ENCODE measurements at places on chromosomes 2 and 18.

GRCh38 chr18:13530879-13531387 is 195.4 kb downstream of the FAM210A start:
- DNase-seq = no peak

DNA sequence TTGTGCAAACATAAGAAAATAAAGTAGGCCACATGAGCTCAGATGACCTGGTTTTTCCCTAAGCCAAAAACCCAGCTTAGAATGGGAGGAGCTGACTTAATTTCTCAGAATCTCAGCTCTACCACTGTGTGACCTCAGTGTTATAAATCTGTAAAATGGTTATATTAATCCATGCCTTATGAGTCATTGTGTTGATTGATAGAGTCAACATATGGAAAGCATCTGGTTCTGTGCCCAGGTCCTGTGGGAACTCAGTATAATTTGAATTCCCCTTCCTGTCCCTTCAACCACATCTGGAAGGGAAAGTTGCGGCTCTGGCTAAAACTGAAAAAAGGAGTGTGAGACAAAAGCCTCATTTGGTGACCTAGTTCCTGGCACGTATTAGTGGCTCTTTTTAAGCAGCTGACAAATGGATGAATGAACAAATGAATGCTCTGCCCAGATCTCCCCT is 25.7 kb downstream of the TMEM177 start:
- no peak for DNase-seq

- DNase-seq = no peak
Observed at GRCh38 chr18:56637176-56637575, 1.2 kb downstream of the TXNL1 start.

GRCh38 chr2:25176541-25177181 is 8.3 kb upstream of the POMC start:
- DNase-seq = no peak

GRCh38 chr2:203824057-203824456 is 43.5 kb upstream of the CTLA4 start:
- DNase-seq = no peak

DNA sequence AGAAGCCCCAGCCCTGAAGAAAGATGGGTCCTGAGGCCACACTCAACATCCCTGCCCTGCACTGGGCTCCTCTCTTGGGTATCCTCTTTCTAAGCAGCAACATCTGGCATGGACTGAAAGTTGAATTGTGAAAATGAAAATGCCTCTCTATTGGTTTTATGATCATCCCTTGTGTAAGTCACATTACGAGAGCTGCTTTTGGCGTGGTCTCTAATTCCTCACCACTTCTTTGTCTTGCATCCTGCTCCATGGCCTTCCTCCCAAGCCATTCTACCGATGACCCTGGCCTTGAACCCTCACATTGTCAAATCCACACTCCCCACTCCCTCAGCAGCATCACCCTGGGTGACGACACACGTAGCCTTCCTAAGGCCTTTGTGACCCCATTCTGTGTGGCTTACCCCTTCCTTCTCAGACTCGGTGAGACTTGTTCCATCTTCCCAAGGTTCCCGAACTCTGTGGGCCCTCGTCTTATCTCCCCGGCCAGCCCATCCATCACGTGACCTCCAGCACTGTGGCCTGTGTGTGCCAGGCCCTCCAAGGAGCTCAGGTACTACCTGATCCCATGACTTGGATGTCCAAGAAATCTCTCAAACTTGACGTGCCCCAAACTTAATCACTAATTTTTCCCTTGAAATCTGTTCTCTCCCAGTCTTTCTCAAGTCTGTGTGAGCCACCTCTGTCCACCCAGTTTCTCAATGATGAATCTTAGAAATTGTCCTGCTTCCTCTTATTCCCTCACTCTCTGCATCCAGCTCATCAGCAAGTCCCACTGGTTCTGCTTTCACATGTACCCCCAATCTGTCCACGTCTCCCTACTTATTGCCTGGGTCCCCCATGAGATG is 194.7 kb upstream of the HS6ST1 start:
- DNase-seq = no peak

GRCh38 chr2:230161184-230161583 is 58.6 kb downstream of the SP110 start:
- no peak for DNase-seq

DNA sequence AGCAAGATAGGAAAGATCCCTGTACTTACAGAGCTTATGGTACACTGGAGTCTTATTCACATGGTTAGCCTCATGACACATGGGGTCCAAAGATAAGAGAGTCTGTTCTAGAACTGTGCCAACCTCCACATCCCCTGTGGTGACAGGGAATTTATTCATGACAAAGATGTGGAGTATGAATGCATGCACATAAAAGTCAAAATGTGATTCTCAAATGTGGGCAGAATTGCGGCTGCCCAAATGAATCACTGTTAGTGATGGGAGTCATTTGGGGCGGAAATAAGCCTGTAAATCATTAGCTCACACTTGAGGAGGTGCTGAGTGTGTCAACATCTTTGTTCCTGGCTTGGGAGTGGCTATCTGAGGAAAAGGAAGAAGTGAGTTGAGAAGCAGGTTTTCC is 560.6 kb downstream of the SLC4A3 start:
- no peak for DNase-seq

DNA sequence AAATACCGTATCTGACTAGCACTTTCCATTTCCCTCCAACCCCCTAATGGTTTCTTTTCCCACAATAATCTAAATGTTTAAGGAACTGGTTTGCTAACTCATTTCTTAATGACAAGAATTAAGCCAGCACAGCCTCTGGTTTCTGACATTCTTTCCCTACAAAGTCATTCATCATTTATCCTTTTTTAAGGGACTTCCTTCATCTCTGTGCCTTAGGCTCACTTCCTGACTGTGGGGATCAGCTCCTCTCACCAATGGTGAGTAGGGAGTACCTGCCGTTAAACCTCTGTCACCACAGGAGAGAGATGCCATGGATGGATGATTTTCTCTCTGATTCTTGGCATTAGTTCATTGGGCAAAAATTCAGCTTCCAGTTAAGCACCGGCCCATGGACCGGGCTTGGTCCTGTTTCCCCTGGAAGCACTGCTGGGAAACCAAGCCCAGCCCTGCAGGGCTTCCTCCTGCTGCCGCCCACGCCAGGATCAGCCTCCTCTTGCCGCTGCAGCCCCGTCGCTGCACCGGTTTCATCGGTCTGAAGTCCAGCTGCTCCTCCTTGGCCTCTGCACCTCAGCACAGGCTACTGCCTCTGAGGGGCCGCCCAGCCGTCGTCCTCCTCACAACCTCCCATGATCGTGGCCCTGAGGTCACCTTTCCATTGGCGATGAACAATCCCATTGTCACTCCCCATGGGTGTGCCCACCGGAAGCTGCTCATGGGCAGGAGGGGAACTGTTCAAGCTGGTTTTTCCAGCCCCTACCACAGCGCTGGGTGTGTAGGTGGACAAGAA is 64.0 kb upstream of the ZNF516 start:
- no peak for DNase-seq

GRCh38 chr18:48222118-48222517 is 187.1 kb downstream of the ZBTB7C start:
- no peak for DNase-seq

DNA sequence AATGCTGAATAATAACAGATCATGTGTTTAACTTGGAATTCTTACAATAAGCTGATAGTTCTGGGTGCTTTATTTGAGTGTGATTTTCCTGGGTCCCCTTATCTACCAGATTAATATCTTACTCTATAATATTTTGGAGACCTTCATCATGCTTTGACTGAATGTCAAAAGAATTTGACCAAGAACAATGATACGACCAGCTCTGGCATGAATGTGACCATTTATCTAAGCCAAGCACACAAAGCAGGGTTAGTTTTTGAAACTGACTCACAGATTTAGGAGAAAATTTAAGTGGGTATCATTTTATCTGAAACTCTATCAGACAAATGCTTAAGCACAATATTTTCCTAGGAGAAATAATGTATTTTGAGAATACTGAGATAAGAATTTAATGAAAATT is 677.0 kb downstream of the NYAP2 start:
- DNase-seq = no peak

- no peak for DNase-seq
Observed at GRCh38 chr2:204453730-204454167, 91.5 kb upstream of the PARD3B start.

DNA sequence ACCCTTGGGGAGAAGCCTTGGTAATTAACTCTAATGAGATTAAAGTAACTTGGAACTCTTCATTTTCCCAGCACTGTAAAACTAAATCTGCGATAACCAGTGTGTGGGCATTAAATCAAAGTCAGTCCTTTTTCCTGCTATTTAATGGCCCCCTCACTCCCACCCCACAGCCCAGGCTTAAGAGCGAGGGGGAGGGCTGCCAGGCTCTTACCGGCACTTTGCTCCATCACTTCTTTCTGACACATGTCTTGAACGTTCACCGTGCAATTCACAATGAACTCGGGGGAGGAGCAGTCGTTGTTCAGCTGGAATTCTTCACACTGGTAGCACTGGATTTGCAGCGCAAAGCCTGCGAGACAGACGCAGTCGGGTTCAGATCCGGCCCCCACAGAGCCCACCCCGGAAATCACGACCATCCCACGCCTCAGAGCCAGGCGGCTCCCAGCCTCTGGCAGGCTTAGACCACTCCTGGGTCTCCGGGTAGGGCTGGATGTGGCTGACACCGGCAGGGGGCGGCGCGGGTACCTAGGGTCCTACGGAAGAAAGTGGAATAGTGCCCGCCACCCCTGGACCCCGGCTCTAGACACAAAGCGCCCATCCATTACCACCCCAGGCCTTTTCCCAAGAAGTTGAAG is 1.7 kb downstream of the LYPD1 start:
- no peak for DNase-seq

DNA sequence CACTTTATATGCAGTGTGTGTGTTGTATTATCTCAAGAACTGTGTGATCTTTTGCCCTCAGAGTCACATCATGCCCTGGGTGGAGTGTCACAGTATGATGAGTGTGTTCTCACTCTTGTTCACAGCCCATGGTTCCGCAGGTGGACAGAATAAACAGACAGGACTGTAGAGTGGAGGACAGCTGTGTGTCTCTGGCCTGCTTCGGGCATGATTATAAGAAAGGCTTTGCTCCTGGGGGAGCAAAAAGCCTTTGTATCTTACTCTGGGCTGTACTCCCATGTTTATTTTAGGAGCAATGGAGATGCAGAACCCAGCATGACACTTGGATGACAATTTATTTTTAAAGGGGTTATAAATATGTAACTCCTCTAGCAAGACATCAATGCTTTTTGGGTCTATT is 371.7 kb upstream of the MEX3C start:
- DNase-seq = no peak

GRCh38 chr2:120783371-120783791 is 47.7 kb downstream of the GLI2 start:
- no peak for DNase-seq

DNA sequence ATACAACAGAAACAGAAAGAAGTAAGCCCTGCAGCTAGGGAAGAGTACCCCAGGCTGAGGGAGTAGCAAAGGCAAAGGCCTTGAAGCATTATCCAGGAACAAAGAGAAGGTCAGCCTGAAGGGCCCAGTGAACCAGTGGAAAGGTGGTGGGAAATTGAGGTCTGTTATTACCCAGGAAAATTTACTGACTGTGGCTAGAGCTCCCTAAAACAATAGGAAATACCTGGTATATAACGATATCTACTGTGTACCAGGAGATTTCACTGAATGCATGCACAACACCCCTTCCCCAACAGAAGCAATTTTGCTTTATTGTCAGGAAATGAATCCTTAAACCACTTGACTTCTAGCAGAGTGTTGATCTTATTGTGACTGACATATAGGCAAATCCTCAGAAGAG is 365.3 kb downstream of the ERBB4 start:
- no peak for DNase-seq

- no peak for DNase-seq
Observed at GRCh38 chr2:16031058-16031847, 90.9 kb downstream of the MYCN start.

DNA sequence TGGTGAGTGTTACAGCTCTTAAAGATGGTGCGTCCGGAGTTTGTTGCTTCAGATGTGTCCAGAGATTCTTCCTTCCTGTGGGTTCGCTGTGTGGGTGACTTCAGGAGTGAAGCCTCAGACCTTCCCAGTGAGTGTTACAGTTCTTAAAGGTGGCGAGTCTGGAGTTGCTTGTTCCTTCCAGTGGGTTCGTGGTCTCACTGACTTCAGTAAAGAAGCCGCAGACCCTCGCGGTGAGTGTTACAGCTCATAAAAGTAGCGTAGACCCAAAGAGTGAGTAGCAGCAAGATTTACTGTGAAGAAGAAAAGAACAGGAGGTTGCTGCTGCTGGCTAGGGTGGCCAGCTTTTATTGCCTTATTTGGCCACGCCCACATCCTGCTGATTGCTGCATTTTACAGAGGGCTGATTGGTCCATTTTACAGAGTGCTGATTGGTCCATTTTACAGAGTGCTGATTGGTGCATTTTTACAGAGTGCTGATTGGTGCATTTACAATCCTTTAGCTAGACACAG is 34.0 kb upstream of the SPTBN1 start:
- no peak for DNase-seq

GRCh38 chr2:119856469-119856901 is 96.8 kb downstream of the PTPN4 start:
- DNase-seq = no peak

DNA sequence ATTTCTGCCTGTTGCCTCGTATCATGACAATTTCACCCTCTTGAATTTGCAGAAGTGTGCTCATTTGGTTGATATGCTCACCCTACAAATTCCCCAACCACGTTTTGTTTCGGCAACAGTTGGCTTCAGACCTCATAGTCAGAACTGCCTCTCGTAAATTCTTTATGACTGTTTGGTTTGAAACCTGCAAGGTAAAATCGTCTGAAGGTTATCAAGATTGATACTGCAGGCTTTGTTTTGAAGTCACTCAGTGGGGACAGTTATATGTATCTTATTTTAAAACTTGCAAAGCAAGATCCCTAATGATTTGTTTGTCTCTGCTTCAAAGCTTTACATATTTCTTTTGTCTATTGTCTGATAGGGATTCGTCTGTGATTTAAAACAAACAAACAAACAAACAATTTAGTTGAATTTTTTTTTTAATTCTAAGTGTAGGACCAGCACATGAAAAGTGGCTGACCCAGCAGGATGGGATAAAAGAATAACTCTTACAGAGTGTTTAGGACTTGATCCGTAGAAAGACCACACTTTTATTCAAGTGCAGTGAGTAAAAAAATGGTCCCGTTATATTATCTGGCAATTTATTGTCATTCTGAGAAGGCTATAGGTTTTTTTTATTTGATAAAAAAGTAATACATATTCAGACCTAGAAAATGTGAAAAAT is 45.7 kb upstream of the MYCN start:
- DNase-seq = no peak

DNA sequence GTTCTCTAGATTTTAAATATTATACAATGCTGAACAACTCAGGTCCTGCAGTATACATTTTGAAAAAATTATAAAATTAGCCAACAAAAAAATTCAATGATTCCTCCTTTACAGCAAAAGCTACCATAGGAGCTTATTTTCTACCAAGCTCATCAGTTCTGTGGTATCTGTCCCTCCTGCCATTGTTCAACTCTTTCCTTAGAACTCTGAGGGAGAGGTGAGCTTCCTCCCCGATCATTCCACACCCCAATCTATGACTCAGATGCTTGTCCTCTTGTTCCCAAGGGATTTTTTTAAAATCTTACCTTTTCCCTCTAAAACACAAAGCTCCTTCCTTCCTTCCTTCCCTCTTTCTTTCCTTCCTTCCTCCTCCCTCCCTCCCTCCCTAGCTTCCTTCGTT is 13.5 kb downstream of the DPP4 start:
- DNase-seq = no peak

All from activated naive CD4-positive, alpha-beta T cell (primary cell).